GM12865 (cell line): ENCODE measurements at places on chromosomes 12 and 14.

GRCh38 chr12:101941306-101942249, 64.2 kb downstream of the DRAM1 start:
- DNase-seq: peak; percentile 62

DNA sequence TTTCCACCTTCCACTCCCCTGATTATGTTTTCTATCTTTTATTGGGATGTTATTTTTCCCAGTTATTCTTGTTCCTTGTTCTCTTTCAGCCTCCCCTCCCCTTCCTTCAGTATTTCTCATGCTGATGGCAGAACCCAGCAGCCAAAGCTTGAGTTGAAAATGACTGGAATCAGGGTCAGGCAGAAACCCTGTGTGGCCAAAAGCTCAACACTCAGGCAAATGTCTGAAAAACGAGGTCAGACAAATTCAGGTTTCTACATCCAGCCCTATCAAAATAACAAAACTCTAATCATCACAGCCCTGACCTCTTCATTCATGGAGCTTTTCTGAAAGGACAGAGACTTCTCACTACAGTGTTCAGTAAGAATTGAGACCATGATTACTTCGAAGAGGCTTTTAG, 134.6 kb downstream of the PTPRR start:
- DNase-seq: no peak

- no peak for DNase-seq
Observed at GRCh38 chr12:1925684-1926006, 7.2 kb upstream of the CACNA2D4 start.

DNA sequence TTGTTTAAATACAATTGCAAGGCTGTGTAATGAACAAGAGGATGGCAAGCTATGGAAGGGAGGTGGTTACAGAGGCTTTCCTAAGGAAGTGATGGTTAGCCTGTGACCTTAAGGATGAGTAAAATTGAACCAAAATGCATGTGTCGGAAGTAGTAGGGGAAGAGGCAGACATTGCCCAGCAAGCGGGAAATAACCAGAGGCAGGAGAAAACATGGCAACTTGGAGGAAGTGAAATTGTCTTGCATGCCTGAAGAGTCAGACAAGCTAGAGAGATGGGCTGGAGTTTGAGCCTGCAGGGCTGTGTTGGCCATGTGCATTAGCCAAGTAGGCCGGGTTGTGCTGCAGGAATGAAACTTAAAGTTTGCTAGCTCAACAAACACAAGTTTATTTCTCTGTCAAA, 96.2 kb downstream of the BTG1 start:
- DNase-seq: peak; percentile 72

DNA sequence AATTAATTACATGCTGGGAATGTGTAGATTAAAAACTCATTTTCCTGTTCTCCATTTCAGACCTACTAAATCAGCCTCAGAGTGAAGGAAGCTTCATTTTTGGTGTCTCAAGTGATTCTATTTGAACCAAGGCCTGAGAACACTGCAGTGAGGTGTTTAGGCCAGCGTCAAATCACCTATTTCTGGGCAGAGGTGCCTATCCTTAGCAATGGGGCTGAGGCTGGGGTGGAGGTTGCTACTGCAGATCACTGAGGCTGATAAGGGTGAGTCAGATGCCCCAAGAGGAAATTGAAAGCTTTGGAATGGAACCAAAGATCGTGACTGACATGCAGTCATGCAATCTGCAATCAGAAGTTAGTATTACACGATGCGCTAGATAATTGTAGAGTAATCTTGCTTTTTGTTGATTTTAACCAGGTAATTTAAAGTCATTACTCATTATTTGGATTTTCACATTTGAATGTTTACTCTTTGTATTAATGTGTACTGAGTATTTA, 4.4 kb downstream of the TXNRD1 start:
- no peak for DNase-seq

DNA sequence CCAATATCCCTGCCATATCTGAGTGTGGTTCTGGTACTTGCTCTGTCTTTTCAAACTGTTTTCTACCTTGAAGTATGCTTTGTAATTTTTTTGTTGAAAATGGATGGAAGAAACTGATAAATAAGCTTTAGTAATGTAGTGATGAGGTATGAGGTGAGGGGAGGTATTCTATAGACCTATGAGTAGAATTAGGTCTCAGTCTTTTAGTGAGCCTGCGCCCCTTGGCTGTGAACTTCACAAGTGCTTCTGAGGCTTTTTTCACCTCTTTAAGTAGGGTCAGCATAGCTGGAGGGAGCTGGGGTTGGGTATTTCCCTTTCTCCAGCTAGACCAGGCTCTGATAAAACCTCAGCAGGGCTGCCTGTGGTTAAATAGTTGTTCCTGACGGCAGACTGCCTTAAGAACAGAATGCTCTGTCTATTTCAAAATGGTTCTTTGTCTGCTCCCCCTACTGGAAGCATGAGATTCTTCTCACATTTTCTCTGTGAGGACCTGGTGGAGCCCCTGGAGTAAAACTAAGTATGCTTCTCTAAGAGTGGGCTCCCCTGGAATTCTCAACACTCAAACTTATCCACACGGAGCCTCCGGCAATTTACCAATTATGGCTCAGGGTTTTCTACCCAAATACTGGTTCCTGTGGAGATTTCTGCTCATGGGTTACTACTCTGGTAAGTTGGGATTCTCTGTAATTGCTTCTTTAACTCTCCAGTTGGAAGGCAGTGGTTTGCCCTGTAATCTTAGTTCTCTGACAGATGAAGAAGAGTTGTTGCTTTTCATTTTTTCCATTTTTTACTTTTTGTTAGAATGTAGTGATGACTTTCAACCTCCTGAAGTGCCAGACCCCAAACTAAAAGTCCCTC, 13.1 kb downstream of the KRT5 start:
- peak; percentile 27 for DNase-seq

GRCh38 chr14:91484744-91485143, 25.4 kb downstream of the PPP4R3A start:
- peak; percentile 15 for DNase-seq

DNA sequence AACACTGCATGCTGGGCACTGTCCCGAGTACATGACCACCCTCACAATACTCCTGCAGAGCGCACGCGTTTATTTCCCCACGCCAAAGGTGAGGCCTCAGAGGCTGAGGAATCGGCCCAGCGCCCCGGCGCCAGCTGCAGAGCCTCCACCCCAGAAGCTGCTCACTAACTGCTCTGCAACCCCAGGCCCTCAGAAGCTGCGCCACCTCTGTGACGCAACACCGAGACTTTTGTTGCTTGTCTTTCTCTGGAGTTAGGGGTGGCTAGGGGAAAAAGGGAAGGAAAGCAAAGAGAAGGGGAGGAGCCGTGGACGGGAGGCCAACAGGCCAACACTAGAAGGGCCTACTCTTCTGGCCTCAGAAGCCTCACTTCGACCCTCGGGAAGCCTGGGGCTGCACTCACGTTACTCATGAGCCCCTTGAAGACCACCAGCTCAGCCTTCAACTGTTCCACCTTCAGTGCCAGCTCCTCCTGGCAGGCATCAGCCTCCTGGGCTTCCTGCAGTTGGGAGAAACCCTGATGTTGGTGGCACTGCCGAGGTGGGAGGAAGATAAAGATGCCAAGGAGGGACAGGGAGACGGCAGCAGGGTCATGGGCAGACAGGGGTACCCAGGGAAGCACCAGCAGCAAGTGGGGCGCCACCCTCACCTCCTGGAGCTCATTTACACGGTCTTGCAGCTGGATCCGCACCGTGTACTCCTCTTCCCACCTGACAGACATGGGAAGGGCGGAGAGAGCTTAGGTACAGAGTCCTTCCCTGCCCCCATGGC, 5.4 kb downstream of the IFFO1 start:
- DNase-seq: no peak

GRCh38 chr12:98983647-98984046, 338.6 kb downstream of the APAF1 start:
- no peak for DNase-seq

GRCh38 chr12:52245962-52246569, 13.0 kb downstream of the KRT7 start:
- no peak for DNase-seq
